ENCODE measurements at places on chromosomes 13 and 19.

DNA sequence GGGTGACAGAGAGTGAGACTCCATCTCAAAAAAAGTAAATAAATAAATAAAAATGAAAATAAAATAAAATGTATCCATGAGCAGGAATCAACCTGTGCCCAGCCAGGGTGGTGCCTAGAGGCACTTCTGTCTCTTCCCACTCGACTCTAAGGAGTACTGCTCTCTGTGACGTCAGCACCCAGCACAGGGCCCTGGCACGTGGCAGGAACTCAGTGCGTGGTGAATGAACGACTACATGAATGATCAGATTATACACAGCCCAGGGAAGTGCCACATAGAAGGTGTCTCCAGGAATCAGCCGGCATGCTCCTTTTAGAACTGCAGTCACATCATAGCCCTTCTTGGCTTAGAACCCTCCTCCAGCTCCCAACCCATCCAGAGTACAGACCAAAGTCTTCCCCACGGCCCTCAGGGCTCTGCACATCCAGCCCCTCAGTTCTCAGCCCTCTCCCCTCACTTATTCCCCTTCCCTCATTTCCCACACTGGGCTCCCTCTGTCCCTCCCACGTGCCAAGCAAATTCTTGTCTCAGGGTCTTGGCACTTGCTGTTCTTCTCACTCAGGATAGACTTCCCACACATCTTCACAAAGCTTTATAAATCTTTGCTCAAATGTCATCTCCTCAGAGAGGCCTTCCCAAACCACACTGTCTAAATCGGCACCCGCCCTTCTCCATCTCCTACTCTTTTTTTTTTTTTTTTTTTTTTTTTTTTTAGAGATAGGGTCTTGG, 4.2 kb downstream of the CLIP3 start:
- DNase-seq: no peak

DNA sequence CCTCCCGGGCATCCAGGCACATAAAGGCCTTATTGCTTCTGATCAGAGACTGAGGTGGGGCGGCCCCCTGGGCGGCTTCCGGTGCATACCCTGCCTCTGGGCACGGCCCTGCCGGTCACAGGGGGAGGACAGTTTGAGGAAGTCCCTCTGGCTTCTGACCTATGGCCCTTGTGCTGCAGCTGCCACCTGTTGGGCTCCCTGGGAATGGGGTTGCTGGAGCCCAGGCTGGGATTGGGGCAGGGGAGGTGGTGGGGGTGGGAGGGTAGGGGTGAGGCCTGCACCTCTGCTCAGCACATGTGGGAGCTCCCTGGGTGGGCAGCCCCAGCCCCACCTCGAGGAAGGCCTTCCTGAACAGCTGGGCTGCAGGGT, 10.7 kb downstream of the ANO8 start:
- DNase-seq: peak; percentile 24

GRCh38 chr13:40340368-40341095, 325.9 kb downstream of the FOXO1 start:
- no peak for DNase-seq

DNA sequence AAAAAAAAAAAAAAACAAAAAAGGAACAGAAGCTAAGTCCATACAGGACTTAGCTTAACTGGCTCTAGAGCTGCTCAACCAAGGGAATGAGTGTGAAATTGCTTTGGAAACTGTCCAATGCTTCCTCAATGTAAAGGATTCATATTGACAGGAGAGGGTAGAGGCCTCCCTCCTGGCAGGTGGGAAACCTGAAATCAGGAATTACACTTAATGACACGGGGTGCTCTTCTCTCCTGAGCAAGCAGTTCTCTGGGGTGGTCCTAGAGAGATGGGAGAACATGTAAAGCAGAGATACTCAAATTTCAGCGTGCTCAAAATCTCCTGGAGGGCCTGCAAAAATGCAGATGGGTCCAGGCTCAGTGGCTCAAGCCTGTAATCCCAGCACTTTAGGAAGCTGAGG, 3.6 kb upstream of the MAG start:
- no peak for DNase-seq

GRCh38 chr19:7823686-7824301, 6.2 kb upstream of the EVI5L start:
- DNase-seq: no peak

- no peak for DNase-seq
These were observed 833.0 kb downstream of the EFNB2 start for GRCh38 chr13:105702441-105702840.

DNA sequence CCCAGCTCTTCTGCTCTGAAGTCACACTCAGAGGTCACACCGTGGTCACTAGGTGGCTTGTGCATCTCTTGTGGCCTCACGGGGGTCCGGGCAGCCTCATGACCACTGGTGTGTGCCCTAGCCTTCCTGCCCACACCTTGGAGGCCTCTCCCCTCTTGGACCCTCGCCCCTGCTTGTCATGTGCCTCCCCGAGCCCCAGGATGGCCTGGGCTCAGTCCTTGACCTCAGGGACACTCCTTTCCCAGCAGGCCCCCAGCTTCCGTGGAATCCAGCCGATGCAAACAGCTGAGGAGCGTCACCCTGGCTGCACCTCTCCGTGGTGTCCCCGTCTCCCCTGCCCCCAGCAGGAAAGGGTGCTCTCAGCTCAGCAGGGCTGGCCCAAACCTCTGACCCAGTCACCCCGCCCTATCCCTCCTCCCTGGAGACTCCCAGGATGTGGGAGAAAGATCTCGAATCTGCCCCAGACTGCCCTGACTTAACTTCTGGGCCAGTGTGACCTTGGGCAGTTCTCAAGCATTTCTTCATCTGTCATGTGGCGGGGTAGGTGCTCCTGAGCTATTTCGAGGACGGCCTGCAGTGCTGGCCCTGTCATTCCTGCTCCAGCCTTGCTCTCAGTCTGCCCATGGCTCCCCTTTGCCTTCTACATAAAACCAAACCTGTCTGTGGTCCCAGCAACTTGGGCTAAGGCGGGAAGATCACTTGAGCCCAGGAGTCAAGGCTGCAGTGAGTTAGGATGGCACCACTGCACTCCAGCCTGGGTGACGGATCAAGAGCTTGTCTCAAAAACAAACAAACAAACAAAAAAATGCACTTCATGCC, 4.6 kb upstream of the SLC25A42 start:
- DNase-seq: no peak
